ENCODE measurements at places on chromosomes 5 and 9.

DNA sequence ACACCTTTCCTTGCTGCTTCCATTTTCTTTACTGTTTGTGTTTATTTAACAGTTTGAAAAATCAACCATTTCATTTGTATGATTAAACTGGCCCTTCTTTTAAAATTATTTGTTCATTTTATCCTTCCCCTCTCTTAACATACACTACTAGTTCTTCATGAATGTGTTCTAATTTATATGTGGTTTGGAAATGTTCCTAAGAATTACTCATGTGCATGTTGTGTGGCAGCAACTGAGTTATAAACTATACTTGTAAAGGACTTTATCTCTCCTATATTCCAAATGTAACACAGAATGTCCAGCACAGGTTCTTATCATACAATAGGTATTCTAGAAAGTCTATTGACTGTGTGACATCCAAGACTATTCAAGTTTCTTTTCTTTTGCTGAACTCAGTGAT, 358.2 kb upstream of the MEF2C start:
- no peak for DNase-seq

DNA sequence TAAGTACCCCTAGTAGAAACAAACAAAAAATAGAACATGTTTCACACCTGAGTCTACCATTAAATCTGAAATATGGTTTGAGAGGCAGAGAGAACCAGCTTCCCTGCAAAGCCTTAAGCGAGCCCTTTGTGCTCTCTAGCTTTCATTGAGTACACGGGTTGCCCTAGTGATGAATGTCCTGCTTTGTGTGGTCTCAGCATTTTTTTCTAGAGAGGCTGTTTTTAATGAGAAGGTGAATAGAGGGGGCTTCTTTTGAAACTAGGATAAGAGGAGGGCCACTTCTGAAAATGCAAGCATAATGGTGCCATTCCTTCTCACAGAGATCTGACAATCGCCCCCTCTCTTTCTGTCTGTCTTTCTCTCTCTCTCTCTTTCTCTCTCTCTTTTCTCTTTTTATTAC, 131.3 kb downstream of the MACIR start:
- no peak for DNase-seq

- no peak for DNase-seq
These were observed 107.7 kb upstream of the CCDC152 start for GRCh38 chr5:42648915-42649314.

DNA sequence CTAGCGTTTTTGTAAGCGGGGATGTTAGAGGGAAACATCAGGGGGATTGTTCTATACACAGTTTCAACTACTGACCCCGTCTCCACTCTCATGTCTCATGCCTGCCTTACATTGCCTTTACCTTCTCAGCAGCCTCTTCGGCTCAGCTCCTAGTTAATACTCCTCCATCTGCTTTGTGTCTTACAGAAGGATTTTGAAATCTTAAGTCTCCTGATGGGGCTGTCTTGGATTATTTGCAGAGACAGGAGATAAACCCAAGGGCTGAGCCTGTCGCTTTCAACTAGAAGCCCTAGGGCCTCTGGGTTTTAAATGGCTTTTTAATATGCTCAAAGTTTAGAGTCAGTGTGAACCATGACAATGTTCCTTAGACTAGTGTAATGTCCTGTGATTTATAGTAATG, 161.5 kb downstream of the CARTPT start:
- no peak for DNase-seq

- DNase-seq = peak; percentile 9
These were observed 102.4 kb downstream of the CDK5RAP2 start for GRCh38 chr9:120477534-120478001.

- no peak for DNase-seq
These were observed 37.8 kb downstream of the TLE4 start for GRCh38 chr9:79609468-79610018.

GRCh38 chr5:180153099-180153498, 55.9 kb downstream of the RASGEF1C start:
- no peak for DNase-seq

GRCh38 chr9:98182889-98183599, 9.4 kb downstream of the CORO2A start:
- DNase-seq = no peak

GRCh38 chr9:36798350-36799065, 225.8 kb downstream of the MELK start:
- DNase-seq = peak; percentile 62

- DNase-seq = no peak
These were observed 535.8 kb downstream of the SEMA5A start for GRCh38 chr5:9009931-9010651.

DNA sequence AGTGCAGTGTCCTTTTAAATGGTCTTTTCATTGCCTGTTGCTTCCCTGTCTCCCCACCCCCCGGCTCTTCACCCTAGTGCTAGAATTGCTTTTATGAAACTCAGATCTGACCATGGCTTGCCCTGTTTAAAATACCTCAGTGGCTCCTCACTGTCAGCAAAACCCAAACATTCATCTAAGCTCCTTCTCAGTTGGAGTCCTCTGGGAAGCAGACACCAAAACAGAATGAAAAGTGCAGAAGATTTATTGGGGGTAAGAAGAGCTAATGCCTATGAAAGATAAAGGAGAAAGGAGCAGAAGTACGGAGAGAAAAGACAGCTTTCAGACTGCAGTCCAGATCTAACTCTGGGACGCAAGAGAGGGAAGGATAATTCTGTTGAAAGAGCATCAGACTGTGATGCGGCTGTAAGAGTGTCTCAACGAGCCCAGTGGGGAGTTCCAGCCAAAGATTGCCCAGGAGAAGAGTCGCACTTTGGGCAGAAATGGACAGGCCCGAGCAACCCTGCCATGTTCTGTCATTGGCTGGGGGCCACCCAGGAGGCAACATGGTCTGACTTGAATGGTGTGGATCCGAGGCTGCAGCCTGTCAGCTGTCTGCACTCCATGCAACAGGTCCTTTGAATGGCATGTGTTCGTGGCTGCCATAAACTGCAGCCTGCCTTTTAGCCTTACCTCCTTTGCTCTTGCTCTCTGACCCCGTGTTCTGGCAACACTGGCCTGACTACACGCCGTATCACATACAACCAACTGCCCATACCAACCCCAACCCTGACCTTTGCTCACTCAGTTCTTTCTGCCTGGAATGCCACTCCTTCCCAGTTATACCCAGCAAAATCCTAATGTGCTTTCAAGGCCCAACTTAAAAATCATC, 55.9 kb downstream of the IRF1 start:
- no peak for DNase-seq

DNA sequence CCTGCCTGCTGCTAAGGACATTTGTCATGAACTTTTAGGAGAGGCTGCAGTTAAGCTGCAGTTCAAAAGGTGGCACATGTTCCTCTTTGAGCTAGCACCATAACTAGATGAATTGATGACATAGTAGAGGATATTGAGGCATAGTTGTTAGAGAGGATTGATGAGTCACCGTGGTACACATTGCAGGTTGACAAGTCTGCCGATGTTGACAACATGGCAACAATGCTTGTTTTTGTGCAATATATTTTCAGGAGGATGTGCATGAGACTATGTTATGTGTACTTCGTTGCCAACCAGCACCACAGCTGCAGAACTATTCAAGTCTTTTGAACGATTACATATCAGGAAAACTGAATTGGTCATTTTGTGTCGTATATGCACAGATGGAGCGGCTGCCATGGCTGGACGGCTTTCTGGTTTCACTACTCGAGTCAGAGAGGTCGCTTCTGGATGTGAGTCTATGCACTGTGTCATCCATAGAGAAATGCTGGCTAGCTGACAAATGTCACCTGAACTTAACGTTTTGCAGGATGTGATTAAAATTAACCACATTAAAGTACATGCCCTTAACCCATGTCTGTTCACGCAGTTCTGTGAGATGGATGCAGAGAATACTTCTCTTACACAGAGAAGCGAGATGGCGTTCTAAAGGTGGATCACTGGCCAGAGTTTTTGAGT, 24.2 kb downstream of the ANP32B start:
- no peak for DNase-seq

- DNase-seq = no peak
These were observed 33.0 kb upstream of the NCS1 start for GRCh38 chr9:130139251-130139650.

DNA sequence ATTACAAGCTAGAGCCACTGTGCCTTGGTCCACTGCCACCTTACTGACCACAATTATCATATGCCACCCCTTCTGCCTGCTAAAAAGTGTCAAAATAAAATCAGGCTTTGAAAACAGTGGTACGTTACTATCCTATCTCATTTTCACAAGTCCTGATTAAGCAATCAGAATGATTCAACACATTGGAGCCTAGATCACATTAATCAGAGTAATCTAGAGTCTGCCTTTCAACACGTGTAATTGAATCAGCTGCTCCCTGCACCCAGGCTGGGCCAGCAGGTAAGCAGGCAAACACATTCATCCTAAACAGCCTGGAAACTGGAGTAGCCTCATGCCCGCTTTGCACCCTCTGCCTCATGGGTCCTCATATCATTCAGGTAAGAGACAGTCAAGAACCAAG, 186.2 kb downstream of the DCP2 start:
- DNase-seq = no peak

- no peak for DNase-seq
These were observed 3.6 kb upstream of the SCGB3A2 start for GRCh38 chr5:147874910-147875367.

GRCh38 chr5:173099461-173099860, 43.3 kb downstream of the CREBRF start:
- DNase-seq = no peak

DNA sequence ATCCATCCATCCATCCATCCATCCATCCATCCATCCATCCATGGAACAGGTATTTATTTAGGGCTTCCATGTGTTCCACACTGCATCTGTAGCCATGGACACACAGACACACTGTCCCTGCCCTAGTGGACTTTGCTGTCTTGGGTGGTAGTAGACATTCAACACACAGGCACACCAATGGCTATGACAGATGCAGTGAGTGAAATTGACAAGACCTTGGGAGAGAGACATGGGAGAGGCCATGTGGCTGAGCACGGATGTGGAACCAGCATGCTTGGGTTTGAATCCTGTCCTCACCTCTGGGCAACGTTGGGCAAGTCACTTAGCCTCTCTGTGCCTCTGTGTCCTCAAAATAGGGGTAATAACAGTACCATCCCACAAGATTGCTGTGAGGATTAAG, 45.3 kb downstream of the STOM start:
- no peak for DNase-seq

- no peak for DNase-seq
These were observed 124.6 kb downstream of the TARS1 start for GRCh38 chr5:33565324-33565723.

DNA sequence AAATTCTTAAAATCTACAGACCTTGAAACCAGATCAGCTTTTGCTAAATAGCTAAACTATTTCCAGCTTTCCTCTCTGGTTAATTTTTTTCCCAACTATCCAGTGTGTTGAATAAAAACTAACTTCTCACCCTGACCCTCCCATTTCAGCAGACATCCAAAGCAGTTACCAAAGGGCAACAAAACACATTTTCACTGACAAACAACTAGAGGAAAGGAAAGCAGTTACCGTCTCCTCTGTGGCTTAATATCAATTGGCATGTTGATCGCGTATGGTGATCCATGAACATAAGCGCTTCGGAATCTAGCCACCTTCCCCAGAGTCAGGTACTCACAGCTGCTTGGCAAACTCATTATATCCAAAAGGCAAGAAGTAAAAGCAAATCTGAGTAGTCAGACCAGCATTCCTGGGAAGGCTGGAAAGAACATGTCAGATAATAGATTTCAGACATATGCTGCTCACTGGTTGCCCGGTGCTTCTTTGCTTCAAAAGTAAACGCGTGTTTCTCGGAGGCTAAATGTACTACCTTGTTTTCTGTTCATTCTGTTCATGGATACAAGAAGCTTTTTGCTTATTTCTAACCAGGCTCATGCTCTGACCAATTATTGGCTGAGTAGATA, 463.4 kb downstream of the PDE4D start:
- DNase-seq = no peak

GRCh38 chr5:82396871-82397514, 118.8 kb upstream of the RPS23 start:
- DNase-seq = no peak

DNA sequence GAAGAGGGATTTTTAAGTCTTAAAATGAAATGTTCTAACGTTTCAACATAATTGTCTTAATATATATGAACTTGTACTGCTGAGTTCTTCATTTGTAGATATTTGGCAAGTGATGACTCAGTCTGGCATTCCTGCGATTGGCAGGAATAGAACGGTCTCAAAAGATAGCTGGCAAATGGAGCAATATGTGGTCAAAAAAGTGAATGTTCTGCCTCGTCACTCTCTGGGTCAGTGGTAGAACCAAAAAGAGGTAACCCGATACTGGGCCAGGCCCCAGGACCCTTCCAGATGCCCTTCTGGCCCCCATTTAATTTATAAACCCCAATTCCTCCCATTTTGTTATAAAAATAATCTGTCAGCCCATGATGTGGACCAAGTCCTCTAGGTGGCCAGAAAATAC, 39.2 kb downstream of the ZNF366 start:
- DNase-seq = no peak

DNA sequence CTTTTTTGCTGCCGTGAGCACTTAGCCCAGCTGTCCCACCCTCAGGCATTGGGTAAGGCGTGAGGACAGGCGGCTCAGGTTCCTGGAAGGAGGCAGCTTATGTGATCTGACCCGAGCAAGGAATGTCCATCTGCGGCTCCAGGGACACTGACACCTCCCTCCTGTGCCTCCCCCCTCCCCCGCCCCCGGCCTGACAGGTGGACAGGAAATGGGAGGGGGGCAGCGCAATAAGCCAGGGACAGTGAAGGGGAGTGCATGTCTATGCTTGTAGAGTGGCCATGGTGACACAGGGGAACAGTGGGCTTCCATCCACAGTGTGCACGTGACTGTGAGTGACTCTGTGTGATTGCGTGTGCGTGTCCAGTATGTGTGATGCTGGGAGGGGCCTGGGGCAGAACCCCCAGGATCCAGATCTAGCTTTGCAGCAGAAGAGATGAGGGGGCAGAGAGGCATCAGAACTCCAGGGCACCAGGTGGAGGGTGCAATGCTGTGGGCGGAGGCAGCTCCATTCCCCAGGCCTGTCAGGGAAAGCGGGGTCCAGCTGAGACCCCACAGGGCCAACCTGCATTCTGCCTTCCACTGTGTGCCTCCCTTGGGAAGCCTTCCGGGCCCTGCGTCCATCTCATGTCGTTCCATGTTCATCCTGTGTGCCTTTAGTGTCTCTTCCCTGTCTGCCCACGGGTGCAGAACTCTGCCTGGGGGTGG, 30.5 kb downstream of the CNTFR start:
- no peak for DNase-seq

GRCh38 chr5:67459253-67459652, 262.7 kb upstream of the CD180 start:
- DNase-seq = no peak

DNA sequence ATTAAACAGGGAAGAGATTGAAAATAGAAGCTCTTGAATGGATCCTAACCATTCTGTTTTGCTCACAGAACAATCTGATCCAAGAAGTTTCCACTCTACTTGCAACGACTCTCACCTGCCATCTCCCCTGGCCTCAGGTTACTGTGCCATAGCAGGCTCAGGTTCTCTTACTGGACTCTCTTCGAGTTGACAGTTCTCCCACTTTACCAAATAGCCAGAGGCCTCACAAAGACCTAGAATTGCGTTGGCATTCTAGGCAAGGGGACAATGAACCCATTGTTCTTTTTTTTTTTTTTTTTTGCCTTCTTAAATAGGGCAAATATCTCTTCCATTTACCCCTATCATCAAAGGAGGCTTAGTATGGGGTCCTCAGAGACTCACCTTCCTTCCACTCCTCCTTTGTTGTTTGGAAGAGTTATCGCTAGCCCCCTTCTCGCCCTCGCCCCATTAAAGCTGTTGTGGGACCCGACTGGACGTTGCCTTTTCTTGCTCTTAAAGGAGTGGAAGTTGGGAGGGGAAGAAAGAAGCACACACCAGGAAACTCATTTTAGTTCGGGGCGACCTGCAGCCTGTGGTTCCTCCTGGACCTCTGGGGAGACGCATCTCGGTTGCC, 688 bp upstream of the PLPPR1 start:
- no peak for DNase-seq

- no peak for DNase-seq
These were observed 27.3 kb downstream of the NADK2 start for GRCh38 chr5:36214436-36214835.

Measured in GM12865 (cell line).